ENCODE measurements at places on chromosomes 6 and 20. TPM values are rescaled to one million over a fixed set of nuclear protein-coding genes. Genes with fewer than 3 reads are reported as not detected.

The UST gene
- total RNA-seq: 11.8 TPM

DNA sequence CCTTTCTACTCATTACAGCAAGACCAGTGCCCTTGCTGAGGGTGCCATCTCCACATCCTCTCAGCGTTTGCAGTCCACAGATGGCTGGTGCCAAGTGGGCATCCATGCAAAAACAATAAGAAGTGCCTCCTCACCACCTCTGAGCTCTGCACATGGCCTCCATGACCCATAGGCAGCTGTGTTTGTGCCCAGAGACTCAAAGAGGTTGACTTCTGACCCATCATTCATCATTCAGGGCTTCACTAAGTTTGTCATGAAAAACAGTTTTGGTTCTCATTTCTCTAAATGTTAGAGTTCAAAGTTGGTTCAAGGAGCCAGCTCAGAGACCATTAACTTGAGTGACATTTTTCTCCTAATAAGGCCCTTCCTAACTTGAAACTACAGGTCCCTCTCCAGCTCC is 512.6 kb upstream of the MAP3K7 start:
- no peak for DNase-seq

- DNase-seq: no peak
Observed at GRCh38 chr6:84635081-84635761, 129.2 kb downstream of the TBX18 start.

GRCh38 chr20:46047821-46048220 is 18.8 kb downstream of the SLC12A5 start:
- DNase-seq: peak; percentile 43

The TMC2 gene
- total RNA-seq: 0.43 TPM

DNA sequence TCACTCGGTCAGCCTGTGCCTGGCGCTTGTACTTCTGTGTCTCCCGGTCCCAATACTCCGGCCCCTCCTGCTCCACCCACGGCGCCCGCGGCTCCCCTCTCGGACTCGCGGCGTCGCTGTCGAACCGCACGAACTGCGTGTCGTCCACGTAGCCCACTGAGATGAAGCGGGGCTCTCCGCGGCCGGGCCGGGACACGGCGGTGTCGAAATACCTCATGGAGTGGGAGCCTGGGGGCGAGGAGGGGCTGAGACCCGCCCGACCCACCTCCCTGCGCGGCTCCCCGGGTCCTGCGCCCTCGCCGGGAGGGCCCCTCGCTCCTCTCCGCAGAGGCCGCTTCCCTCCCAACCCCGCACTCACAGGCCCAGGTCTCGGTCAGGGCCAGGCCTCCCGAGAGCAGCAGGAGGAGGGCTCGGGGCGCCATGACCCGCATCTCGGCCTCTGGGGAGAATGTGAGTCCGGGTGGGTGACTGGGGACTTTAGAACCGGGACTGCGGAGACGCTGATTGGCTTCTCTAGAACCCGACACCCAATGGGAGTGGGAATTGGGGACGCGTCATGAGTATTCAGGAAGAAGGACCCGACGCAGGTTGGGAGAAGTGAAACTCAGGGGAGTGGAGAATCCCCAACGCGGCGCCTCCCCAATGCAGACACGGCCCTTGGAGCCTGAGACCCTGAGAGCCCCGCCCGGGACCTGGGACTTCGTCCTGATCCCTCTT is at the start of gene HLA-C:
TSS of gene HLA-C (minus strand) at position 452 of the 717 bp plus-strand sequence. CDS start at position 431, 21 bp downstream.
- peak; percentile 88 for DNase-seq

The RPL10A gene
- total RNA-seq: 941 TPM

DNA sequence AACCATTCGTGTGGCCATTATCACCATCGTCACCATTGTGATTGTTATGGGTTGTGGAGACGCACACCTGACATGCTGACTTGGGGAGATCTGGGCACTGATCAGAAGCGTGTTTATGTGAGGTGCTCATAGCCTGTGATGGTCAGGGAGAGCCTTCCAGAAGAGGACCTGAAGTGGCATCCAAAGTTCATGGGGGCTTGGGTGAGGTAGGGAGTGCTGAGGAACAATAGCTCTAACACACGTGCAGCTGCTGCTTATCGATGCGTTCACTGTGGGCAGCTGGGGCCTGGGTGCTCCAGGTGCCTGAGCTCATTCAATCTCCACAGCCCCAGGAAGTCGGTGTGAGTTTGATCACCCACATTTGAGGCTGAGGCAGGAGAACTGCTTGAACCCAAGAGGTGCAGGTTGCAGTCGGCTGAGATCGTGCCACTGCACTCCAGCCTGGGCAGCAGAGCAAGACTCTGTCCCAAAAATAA is 227.3 kb downstream of the PREX1 start:
- DNase-seq: peak; percentile 25

- DNase-seq: no peak
Observed at GRCh38 chr6:154502553-154502952, 7.9 kb downstream of the CNKSR3 start.

DNA sequence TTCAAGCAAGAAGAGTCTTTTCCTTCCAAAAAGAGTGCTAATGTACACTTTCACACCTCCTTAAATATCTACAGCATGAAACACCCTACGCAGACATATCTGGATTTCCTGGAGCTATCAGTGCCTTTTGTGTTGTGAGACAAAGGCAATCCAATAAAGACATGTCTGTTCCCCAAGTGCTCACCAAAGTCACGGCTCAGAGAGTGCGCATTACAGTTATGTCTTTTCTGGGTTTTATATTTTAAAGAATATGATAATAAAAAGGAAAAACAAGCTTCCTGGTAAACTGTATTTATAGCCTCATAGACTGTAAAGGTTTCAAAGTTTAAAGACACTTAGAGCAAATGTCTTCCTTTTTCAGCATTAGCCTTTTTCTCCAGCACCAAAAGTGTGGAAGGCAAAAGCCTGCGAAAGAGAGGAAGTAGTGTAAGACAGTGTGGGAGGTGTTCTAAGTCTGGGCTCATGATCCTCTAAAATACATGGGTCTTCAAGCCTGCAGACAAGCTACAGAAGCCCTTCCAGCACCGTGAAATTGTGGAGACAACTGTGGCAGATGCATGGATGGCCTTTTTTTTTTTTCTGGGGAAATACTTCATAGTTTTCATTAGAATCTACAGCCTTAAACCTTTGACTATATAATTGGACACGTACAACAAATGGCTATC is 135.0 kb upstream of the SLC35B3 start:
- no peak for DNase-seq

The ZNF334 gene
- total RNA-seq: 3.0 TPM

DNA sequence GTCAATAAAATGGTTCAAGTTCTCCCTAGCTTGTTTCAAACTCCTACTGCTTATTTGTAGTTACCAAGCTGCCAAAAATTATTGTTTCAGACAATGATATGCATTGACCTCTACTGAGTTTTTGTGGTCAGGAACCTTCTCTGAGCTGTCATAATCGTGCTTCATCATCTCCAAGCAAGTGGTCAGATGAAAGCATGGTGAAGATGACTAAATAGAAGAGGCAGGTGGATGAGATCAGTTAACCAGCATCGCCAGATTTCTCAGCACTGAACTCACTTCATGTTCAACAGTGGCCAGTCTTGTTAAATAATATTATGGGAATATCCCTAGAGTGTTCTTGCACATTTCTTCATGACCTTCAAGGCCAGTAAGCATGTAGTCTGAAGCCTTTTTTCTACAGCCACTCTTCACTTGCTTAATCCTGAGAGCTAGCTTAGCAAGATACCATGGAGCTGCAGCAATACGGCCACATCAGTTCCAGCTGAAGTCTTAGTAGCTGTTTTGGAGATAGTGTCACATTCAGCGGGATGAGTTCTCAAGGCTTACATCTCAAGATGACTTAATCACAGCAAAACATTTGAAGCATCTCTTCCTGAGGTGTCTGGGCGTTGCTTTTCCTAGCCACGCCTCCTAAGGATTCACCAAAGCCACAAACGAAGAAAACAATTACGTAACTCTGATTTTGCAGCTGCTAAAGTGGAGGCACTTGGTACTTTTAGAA is 101.6 kb upstream of the TMEM30A start:
- no peak for DNase-seq

DNA sequence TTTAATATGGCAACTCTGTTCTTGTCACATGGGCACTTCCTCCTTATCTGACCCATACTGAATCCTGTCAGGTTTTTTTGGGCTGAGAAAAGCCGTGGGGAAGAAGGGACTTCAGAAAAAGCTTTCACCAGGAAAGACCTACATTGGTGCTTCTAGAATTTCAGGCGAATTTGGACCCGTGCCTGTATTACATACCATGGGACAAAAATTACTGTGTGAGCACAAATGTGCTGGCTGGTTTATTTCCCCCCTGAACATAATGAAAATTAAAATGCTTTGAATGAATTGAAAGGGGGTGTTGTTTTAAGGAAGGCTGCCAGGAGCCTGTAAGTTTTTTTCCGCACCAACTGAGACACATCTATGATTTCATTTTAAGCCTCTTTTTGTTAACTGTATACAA is 29.6 kb downstream of the CAP2 start:
- no peak for DNase-seq

DNA sequence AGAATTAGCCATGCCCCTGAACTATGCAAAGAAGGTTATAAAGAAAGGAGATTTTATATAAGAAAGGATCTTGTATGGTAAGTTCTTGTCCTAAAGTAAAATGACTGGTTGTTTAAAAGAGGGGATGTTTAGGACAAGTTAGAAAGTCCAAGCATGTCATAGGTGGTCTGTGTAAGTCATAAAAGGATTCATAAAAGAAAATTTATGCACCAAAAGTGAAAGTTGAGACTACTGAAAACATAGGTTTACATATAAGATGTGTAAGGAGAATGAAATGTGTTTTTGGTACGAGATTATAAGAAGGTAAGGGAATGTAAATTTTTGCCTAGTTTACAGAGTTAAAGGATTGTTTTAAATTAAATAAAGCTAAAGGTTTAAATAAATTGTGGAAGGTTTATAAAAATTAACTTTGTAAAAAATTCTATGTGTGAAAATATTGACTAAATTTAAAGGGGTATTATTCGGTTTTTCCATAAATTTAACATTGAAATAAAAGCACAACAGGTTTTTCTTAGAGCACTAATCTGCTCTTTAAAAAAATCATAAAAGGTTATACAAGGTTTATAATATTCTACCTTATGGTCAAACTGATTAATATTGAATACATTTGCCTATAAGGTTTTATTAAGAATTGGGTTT is 93.6 kb upstream of the UST start:
- no peak for DNase-seq

All from upper lobe of right lung (tissue), 1 donor.